ENCODE measurements at places on chromosomes 5 and 9. TPM values are rescaled to one million over a fixed set of nuclear protein-coding genes. Genes with fewer than 3 reads are reported as not detected.

DNA sequence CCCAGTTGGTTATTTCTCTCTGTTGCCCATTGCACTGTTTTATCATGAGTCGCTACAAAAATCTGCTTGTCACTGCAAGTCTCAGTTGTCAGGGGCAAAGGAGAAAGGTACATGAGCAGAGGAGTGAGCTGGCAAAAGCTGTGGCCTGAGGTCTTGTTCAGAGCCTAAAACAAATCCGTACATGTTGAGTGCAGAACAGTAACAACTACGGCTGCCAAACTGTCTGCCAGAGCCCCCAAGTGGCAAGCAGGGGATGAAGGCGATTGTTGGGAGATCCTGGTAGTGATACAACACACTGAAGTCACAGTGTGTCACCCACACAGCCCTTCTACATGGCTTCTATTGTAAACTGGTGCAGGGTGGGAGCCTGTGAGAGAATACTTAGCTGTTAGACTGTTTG, 50.9 kb downstream of the BRINP1 start:
- no peak for DNase-seq
- H3K4me1 ChIP-seq: no peaks in the 10 kb centered on the region
- H3K27me3 ChIP-seq: no peaks in the 10 kb centered on the region
- no peak overlapping the region for H3K27ac ChIP-seq
- no peak overlapping the region for H3K4me3 ChIP-seq

- no peaks in the 10 kb centered on the region for H3K27me3 ChIP-seq
- no peak overlapping the region for H3K4me3 ChIP-seq
- no peak overlapping the region for H3K27ac ChIP-seq
- no peak for DNase-seq
- H3K36me3 ChIP-seq: no peaks in the 10 kb centered on the region
Observed at GRCh38 chr5:76479973-76480667, 77.0 kb downstream of the IQGAP2 start.

- no peak overlapping the region for H3K4me3 ChIP-seq
- H3K27me3 ChIP-seq: no peaks in the 10 kb centered on the region
Observed at GRCh38 chr5:172503925-172504700, 49.8 kb upstream of the SH3PXD2B start.

- no peaks in the 10 kb centered on the region for H3K36me3 ChIP-seq
- DNase-seq: peak; percentile 66
- H3K4me1 ChIP-seq: peaks cover 30% of the 10 kb centered on the region
- no peak overlapping the region for H3K27ac ChIP-seq
- no peak overlapping the region for H3K4me3 ChIP-seq
Observed at GRCh38 chr5:124056991-124057723, 545.2 kb downstream of the CSNK1G3 start.

DNA sequence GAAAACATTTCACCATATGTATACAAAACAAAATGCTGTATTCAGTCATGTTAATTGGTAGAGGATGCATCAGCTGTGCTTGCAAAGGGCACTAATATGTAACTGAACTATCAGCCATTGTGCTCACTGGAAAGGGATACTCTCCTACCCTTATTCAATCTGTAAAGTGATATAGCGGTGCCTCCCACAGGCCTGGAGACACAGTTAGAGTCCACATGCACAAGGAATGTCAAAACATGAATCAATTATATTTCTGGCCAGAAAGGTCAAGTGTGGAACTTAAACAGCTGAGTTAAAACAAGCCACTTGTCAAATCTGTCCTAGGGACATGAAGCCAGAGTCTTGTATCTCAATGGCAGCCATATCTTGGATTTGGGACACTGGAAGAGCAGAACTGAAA, 71.2 kb upstream of the IZUMO3 start:
- DNase-seq: no peak
- no peaks in the 10 kb centered on the region for H3K4me1 ChIP-seq
- no peaks in the 10 kb centered on the region for H3K27me3 ChIP-seq
- no peaks in the 10 kb centered on the region for H3K36me3 ChIP-seq
- no peak overlapping the region for H3K27ac ChIP-seq

DNA sequence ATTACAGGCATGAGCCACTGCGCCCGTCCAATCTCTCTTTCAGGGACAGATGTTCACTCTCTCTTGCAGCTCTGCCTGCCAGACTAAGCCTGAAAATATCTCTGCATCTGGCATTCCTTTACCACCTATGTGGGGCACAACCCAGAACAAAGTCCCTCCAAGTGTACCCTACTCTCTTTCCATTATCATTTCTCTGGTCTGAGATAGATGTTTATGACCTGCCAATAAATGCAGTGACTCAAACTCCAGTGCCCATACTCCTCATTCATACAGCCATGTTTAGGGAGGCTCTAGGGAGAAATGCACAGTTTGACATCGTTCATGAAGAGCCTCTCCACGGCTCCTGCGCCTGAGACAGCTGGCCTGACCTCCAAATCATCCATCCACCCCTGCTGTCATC, at the start of gene BTNL3:
TSS of gene BTNL3 (plus strand) at position 255 of the 400 bp plus-strand sequence. CDS start 183 bp downstream, outside the sequence.
- H3K27me3 ChIP-seq: no peaks in the 10 kb centered on the region
- no peak within 1 kb of the TSS for H3K4me3 ChIP-seq
- H3K36me3 ChIP-seq: no peaks in the 10 kb centered on the region
- no peak within 1 kb of the TSS for H3K27ac ChIP-seq

DNA sequence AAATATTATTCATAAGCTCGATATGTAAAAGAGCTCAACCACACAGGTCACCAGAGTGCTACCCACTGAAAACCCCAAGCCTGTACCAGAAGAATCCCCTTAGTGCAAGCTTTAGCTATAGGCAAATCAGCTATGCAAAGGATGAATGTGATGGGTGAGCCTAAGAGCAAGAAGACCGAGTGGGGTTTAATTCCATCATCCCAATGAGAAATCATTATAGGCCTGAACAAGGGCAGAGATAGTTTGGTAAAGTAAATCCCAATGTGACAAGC, 21.8 kb downstream of the ELOVL7 start:
- no peaks in the 10 kb centered on the region for H3K36me3 ChIP-seq
- no peak for DNase-seq
- no peaks in the 10 kb centered on the region for H3K27me3 ChIP-seq
- no peak overlapping the region for H3K27ac ChIP-seq
- no peaks in the 10 kb centered on the region for H3K4me1 ChIP-seq
- no peak overlapping the region for H3K4me3 ChIP-seq

GRCh38 chr5:32767948-32768467, 56.9 kb downstream of the NPR3 start:
- H3K27me3 ChIP-seq: no peaks in the 10 kb centered on the region
- no peaks in the 10 kb centered on the region for H3K4me1 ChIP-seq
- H3K4me3 ChIP-seq: no peak overlapping the region
- H3K27ac ChIP-seq: no peak overlapping the region
- H3K36me3 ChIP-seq: no peaks in the 10 kb centered on the region

DNA sequence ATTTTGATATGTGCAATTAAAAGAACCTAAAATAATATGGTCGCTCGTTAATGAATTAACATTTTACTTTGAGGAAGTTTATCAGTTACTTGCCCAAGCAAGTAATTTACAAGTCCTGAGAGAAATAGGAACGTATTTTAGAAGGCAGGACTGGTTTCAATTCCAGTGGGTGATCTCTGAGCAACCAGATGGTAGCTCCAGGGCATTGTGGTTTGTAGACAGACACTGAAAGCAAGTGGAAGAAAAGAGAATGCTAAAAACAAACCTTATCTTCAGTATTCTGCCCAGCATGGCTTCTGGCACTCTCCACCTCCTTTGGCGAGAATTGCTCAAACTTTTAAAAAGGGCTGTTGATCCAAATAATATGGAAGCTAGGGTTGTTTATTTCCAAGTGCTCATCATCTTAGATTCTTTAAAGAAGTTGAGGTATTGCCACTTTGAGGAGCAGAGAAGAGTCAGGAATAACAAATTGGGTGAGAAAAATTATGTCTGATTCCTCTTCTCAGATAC, 31.8 kb upstream of the ERAP2 start:
- H3K36me3 ChIP-seq: no peaks in the 10 kb centered on the region
- no peaks in the 10 kb centered on the region for H3K27me3 ChIP-seq
- no peaks in the 10 kb centered on the region for H3K4me1 ChIP-seq
- no peak overlapping the region for H3K27ac ChIP-seq
- H3K4me3 ChIP-seq: no peak overlapping the region

DNA sequence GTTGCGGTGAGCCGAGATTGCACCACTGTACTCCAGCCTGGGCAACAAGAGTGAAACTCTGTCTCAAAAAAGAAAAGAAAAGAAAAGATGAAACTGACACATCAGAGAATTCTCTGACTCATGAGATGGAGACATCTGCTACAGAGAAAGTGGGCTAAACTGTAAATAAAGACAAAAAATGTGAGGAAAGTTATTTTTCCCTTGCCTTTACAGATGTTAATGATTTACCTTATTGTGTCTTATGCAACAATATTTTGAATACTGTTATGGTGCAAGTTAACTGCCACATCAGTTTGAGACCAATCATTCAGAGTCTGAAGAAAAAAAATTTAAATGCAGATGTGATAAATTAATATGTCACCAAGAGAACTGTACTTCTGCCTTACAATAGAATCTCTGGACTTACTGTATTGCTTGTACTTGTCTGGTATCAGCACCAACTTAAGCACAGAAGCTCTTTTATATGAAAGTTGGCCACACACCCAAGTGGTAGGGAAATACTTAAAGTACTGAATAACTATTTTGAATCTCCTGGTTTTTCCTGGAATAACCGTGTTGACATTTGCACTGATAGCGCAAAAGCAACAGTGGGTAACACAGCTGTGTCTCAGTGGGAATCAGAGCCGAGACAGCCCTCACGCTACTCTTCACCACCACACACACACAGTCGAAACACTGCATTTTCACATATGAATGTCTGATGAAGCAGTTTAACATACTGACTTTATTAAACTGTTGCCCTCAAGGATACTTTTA, 169.9 kb downstream of the FANCC start:
- no peaks in the 10 kb centered on the region for H3K4me1 ChIP-seq
- H3K27ac ChIP-seq: no peak overlapping the region
- no peaks in the 10 kb centered on the region for H3K27me3 ChIP-seq
- H3K4me3 ChIP-seq: no peak overlapping the region
- DNase-seq: no peak

GRCh38 chr5:111278858-111279504, 54.8 kb downstream of the CAMK4 start:
- no peaks in the 10 kb centered on the region for H3K27me3 ChIP-seq
- no peak overlapping the region for H3K27ac ChIP-seq
- no peak overlapping the region for H3K4me3 ChIP-seq
- no peaks in the 10 kb centered on the region for H3K36me3 ChIP-seq
- DNase-seq: no peak

DNA sequence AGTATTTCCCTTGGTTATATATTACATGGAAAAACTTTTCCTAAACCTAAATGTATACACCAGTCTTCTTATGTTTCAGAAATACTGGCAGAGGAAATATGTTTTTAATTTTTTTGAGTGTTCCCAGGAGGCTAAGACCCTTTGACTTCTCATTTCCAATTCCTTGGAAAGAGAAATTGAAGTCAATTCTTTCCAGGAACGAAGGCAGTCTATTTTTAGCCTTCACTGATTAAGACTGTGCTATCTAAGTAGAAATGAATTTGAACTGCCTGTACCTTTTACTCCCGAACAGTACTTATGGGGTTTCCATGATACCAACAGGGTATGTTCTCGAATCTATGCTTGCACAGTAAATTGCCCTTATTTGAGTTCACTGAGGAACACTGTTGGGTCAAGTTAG, 340.3 kb upstream of the CD180 start:
- no peaks in the 10 kb centered on the region for H3K36me3 ChIP-seq
- no peaks in the 10 kb centered on the region for H3K4me1 ChIP-seq
- no peak for DNase-seq

DNA sequence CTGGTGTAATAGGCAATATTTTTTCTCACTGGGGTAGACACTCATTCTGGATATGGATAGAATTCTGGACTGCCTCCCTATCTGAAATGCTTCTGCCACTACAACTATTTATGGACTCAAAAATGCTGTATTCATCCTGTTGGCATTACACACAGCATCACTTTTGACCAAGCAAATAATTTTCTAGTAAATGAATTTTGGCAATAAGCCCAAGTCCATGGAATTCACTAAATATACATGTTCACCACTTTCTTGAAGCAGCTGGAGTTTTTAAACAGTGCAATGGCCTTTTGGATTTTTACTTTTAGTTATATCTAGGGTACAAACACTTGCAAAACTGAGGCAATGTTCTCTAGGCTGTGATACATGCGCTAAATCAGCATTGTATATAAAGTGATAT, 724.9 kb upstream of the EDIL3 start:
- H3K4me1 ChIP-seq: no peaks in the 10 kb centered on the region
- DNase-seq: no peak
- H3K27ac ChIP-seq: no peak overlapping the region

GRCh38 chr5:141513627-141514329, 24.9 kb downstream of the PCDHGC5 start:
- no peaks in the 10 kb centered on the region for H3K4me1 ChIP-seq
- H3K27me3 ChIP-seq: no peaks in the 10 kb centered on the region
- peak overlapping the region; percentile 91 for H3K27ac ChIP-seq
- DNase-seq: peak; percentile 94
- H3K4me3 ChIP-seq: peak overlapping the region; percentile 50

DNA sequence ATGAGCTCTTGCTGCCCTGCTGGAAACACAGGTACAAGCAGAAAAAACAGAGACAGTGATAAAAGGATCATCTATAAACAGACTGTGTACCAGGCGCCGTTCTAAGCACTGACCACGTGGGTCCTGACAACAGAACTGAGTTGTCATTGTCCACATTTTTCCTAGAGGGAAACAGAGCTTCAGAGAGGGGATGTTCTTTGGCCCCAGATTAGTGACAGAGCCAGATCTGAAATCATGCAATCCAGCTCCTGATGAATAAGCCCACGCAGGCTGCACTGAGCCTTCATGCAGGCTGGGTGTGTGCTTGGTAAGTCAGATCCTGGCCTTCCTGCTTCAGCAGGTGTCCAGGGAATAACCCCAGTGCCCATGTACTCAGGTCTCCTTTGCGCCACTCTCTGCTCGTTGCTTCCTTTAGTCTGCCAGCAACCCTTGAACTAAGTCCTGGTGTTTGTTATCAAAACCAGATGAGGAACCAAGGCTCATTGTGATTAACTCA, 22.8 kb upstream of the TCF7 start:
- no peaks in the 10 kb centered on the region for H3K4me1 ChIP-seq
- H3K4me3 ChIP-seq: no peak overlapping the region
- no peak for DNase-seq

GRCh38 chr5:76718880-76719279, 3.0 kb downstream of the F2R start:
- no peak overlapping the region for H3K4me3 ChIP-seq
- no peaks in the 10 kb centered on the region for H3K36me3 ChIP-seq
- H3K4me1 ChIP-seq: peaks cover 23% of the 10 kb centered on the region

Gene BARHL1
- not detected for polyA plus RNA-seq

Gene ZNF462
- polyA plus RNA-seq: 6.2 TPM

Gene PCDHB16
- not detected for polyA plus RNA-seq

Gene ZNF883
- 0.69 TPM for polyA plus RNA-seq
